ENCODE measurements at places on chromosomes 12 and 14.

GRCh38 chr14:27881646-27882045 is 884.9 kb upstream of the FOXG1 start:
- DNase-seq = no peak

DNA sequence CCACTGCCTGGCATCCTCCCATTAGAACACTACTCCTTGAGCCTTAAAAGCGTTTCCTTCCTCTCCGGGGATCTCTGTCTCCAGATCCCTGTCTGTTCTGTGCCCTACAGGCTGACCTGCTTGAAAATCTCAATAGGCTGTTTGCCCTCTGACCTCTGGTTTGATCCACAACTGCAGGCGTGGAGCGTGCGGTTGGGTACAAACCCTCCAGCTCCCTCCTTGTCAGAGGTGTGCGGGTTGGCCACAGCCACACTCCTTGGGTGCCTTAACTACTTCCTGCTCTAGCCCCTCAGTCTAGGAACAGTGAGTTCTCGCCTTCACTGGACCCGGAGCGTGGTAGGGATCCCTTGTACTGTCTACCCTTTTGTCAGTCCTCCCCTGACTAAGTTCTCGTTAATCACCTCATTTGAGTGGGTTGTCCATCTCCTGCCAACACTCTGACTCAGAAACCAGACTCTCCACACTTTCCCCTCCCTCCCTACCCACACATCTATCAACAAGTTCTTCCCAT is 33.1 kb downstream of the CMKLR1 start:
- DNase-seq = no peak

- no peak for DNase-seq
Measured at GRCh38 chr12:79848339-79848738, 86.6 kb downstream of the PPP1R12A start.

DNA sequence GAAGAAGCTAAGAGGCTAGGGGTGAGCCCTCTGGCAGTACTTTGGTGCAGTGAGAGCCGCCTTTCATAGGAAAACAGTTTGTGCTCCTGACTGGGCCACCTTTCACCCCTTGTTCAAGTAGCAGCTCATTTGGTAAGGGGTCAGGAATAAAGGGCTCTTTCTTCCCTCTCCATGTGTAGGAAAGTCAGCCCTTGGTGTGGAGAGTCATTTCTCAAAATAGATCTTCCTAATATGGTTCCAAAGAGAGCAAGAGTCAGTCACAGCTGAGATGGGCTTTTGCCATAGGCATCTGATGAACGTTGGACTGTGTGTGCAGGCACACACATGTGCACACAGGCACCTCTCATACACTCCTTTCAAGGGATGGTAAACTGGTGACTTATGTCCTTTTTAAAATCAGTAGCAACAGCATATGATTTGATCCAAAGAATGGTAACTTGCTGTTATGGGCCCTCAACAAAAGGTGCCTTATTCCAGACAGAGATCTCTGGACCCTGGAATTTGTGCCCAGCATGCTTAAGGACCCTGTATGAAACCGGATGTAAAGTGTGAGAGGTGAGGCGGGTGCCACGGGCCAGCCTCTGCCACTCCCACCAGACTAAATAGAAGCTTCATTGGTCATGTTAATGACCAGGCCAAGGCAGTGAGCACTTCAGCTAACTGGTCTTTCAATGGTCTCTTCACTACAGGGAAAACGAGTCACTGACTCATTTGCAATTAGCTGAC is 16.7 kb upstream of the RIC8B start:
- DNase-seq = peak; percentile 17

- DNase-seq = no peak
Measured at GRCh38 chr14:100887728-100888335, 15.7 kb downstream of the RTL1 start.

GRCh38 chr14:51097287-51097686 is 2.4 kb upstream of the TRIM9 start:
- DNase-seq = no peak

DNA sequence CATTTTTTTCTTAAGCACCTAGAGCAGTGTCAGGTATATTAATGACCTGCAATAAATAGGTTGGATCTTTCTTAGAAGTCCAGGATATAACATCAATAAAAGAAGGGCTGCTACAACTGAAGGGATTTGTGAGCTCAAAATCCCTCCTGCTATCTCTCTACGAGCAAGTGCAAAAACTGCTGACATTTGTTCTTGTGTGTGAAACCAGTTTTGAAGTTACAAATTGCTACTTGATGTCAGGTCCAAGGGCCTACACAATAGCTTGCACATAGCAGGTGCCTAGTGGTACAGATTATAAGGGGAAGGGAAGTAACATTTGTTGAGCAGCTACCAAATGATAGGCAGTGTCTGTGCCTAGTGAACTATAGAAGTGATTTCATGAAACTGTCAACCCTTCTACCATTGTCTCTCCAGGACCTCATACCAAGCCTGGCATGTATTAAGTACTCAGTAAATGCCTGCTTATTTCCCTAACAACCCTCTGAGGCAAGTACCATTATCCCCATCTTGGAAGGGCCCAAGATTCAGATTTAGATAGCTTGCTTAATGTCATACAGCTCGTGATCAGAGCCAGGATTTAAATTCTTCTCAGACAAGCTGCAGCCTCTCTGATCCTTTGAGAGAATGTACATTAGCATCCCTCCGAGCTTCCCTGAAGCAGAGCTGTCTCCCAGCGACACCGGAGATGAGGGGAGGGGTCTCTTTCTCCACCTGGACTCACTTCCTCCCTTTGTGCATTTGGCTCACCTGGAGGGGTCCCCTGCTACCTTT is 300.3 kb downstream of the ZFP36L1 start:
- DNase-seq = no peak

- DNase-seq = peak; percentile 25
Measured at GRCh38 chr12:49368240-49368600, 958 bp downstream of the SPATS2 start.

DNA sequence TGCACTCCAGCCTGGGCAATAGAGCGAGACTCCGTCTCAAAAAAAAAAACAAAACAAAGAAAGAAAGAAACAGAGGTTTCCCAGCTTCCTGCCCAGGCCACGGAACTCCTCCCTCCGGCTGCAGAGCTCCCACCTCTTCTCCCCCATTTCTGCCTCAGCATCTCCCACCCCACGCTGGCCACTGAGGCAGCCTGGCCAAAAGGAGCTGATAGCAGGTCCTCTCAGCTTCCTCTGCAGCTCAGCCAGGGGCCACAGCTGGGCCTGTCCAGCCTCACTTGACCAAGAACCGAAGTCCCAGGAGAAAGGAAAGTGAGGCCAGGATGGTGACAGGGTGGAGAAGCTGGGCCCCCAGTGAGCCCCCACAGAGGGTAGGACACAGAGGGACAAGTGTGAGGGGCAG is 33.4 kb upstream of the CD9 start:
- DNase-seq = no peak
